ENCODE measurements at places on chromosomes 16 and 17.

GRCh38 chr17:20930081-20930760, 112.6 kb downstream of the USP22 start:
- DNase-seq = no peak

DNA sequence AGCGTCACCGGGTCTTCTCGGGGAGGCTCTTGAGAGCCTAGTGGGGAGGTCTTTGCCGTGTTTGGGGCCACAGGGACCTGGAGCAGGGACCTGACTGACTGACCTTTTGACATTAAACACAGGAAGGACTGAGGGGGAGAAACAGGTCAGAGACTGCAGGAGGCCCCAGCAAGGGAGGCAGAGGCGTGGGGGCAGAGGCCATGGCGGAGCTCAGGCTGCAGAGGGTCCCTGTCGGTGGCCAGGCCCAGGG, 41.6 kb upstream of the GSE1 start:
- DNase-seq = no peak

DNA sequence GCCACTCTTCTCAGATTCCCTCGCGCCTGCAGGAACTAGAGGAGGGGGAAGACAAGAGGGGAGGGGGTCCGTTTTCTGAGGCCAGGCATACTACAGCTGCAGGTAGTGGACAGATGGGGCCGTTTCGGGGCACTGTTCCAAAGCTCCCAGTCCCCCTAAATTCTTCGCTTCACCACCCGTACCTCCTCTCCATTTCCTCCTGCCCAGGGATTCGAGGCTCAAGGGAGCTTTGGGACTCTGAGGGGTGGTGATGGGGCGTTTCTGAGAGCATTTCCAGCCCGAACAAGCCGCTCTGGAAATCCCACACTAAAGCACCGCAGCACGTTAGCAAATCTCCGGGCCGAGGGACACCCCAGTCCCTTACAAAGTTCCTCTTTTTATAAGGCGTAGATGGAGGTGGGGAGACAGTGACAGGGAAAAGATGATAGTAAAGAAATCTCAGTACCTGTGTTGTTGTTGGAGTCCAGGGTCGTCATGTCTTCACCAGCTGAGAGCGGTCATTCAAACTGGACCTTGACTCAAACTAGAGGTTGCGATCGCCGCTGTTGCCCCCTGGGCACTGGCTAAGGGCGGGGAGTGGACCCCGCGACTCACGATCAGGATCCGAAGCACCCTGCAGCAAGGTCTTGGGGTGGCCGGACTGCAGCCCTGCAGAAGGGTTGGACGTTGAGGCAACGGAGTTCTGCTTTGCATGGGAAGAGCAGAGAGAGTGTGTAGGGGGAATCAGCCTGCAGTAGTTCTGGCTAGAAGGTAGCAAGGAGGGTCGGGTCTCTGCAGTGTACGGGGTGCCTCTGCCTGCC, 570 bp downstream of the NR1D1 start:
- no peak for DNase-seq

GRCh38 chr17:3035968-3036280, 27.5 kb downstream of the OR1D5 start:
- no peak for DNase-seq

- no peak for DNase-seq
Measured at GRCh38 chr17:49922095-49922494, 46.9 kb upstream of the DLX4 start.

DNA sequence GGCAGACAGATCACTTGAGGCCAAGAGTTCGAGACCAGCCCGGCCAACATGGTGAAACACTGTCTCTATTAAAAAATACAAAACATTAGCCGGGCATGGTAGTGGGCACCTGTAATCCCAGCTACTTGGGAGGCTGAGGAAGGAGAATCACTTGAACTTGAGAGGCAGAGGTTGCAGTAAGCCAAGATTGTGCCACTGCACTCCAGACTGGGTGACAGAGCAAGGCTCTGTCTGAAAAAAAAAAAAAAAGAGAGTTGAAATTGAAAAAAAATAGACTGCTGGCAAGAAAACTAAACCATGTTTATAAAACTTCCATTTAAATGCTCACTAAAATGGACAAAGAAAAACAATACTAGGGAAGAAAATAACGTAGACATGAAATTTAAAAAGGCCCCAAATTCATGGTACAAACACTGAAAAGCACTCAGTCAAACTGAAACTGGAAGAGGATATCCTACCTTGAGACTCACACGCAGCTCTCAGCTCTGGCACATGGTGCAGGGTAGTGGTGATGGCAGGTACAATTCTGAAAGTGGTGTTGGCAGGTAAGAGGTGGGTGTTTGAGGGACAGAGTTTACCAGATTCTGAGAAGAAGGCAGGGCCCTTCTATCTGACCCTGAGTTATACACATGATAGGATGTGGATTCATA, 19.3 kb downstream of the CNTROB start:
- no peak for DNase-seq

DNA sequence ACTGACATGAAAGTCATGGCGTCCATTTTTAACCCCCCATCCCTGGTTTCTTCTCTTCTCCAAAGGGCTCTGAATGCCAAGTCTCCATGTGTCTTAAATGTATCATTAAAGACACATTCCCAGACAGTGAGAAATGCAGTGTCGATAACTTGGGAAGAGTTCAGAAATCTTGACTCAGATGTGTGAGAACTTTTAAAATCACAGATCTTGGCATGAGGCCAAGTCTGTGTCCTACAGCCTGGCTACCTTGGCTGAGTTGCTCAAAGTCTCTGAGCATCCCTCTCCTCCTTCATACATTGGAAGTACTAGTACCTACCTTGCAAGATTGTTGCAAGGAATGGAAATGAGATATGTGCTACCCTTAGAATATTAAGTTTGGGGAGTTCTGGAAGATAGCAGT, 1046.5 kb upstream of the RBFOX1 start:
- DNase-seq = no peak

DNA sequence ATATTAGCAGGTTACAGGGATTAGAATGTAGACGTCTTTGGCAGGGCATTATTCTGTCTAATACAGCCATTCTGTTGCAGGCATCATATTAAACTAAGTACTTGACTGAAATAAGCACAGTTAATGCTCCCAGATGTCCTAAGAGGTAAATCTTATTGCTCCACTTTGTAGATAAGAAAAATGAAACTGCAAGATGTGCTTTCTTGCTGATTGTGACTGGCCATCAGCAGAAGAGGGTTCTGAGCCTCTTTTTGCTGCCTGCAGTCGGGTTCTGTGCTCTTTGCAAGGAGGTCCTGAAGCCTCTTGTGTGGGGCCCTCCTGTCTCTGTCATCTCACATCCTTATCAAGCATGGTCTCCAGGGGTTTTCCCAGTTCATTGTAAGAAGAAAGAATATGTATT, 167.1 kb downstream of the KCNJ2 start:
- DNase-seq = no peak

DNA sequence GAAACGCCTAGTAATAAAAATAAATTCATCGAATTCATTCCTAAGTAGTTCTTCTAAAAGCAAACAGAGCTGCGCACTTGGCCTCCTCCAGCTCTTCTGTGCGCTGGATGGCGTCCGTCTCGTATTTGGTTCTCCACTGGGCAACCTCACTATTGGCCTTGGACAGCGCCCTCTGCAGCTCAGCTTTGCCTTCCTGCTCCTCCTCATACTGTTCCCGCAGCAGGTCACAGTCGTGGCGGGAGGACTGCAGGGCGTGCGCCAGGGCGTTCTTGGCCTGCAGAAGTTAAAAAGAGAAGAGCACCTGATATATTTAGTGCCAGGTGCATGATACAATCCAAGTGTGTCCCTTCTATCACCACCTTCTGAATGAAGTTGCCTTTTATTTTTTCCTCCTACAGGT, 21.8 kb downstream of the MYH3 start:
- no peak for DNase-seq

All from CD8-positive, alpha-beta memory T cell (primary cell).